Inflammatory macrophage treated with lipopolysaccharide for 4 hours (primary cell): ENCODE measurements at places on chromosomes 4 and X.

GRCh38 chr4:56656346-56656643 is 24.8 kb downstream of the HOPX start:
- no peak for DNase-seq

GRCh38 chrX:138775517-138775916 is 64.0 kb upstream of the FGF13 start:
- DNase-seq = peak; percentile 13

DNA sequence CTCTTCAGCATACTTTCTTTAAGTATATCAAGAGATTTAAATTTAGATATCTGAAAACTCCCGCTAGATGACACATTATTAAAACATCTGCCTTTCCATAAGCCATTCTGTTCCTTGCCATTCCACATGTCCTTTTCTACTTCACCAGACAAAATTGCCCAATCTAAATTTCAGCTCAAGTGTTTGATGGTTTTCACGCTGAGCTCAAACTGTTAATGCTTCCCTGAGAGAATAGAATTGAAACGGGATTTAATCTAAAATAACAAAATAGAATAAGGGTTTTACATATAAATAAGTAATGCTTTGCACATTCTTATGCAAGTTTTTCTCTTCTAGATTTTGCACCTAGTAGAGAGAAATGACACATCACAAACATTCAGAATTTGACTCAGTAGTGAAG is 764.5 kb upstream of the TENM3 start:
- DNase-seq = no peak

- DNase-seq = no peak
Observed at GRCh38 chr4:93532234-93532633, 296.3 kb upstream of the ATOH1 start.

DNA sequence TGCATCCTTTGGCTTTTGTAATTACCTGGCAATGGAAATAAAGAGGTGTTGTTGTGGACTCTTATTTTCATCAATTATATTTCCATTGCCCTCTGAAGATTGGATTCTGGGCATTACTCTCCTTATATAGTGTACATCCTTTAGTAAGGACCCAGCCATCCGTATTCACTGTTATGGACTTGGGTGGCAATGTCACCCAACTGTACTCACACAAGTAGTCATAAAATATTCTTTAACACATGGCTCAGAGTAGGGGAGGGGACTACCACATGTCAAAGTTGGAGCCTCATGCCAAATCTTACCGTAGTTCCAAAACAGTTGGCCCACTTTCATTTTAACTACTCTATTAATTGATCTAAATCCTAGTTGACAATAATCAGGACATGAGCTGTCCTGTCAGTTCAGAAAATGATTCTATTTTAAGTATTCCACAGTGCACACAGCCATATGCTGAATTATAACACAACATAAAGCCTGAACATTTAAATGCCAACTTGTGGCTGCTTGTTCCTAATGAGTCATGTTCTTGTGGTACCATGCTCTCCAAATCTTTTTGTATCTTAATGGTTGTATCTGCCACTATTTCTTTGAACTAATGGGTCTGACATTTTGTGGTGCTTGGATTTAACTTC is 4.9 kb downstream of the FRAS1 start:
- no peak for DNase-seq

DNA sequence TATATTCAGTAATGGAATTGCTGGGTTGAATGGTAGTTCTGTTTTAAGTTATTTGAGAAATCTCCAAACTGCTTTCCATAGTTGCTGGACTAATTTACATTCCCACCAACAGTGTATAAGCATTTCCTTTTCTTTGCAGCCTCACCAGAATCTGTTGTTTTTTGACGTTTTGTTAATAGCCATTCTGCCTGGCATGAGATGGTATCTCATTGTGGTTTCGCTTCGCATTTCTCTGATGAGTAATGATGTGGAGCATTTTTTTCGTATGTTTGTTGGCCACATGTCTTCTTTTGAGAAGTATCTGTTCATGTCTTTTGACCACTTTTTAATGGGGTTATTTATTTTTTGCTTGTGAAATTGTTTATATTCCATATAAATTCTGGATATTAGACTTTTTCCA is 13.6 kb upstream of the MAGED4B start:
- no peak for DNase-seq

DNA sequence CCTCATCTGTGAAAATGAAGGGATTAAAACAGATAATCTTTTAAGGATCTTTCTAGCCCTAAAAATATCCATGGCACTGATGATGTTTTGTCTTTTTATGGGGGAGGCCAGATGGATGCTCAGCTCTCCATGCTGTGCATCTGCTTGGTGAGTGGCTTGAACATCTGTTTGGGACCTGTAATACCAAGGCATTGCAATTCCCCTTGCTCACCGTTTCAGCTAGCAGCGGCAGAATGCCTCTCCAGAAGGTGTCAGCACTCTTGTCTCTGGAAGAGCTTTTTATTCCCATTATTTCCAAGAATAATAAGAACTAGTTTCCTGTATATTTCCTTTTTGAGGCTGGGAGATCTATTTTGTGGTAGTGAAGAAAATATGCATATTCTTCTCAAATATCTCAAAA is 151.9 kb upstream of the ANK2 start:
- no peak for DNase-seq

DNA sequence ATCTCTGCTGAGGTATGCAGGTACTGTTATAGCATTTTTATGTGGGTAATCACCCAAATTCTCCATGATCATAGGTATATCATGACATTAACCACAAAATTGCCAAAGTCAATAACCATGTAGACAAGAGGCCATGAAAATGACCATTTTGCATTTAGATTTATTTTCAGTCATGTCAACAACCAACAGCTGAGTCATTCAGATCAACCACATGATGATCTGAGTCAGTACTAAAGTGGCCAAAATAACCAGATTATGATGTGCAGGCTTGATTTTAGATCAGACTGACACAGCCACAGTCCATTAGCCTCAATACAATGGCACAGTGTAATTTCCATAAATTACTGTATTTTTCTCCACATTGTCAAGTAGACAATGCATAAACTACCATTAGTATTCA is 240.5 kb downstream of the GRIA3 start:
- DNase-seq = peak; percentile 0

DNA sequence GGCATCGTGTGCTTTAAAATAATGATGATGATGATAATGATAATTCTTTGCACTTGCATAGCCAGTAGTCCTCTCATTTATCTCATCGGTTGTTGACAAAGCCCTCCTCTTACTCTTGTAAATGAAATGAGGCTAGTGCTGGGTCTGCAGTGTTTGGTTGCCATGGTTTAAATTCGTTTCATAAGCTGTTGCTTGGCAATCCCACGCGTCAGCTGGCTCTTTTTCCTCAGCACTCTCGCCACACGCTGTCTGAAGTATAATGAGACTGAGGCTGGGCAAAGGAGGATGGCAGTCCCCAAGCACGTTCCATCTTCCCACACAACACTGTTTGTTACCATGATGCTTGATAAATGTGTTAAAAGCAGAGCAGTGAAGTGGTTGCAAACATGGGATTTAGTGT is 15.5 kb downstream of the PAGE4 start:
- no peak for DNase-seq

DNA sequence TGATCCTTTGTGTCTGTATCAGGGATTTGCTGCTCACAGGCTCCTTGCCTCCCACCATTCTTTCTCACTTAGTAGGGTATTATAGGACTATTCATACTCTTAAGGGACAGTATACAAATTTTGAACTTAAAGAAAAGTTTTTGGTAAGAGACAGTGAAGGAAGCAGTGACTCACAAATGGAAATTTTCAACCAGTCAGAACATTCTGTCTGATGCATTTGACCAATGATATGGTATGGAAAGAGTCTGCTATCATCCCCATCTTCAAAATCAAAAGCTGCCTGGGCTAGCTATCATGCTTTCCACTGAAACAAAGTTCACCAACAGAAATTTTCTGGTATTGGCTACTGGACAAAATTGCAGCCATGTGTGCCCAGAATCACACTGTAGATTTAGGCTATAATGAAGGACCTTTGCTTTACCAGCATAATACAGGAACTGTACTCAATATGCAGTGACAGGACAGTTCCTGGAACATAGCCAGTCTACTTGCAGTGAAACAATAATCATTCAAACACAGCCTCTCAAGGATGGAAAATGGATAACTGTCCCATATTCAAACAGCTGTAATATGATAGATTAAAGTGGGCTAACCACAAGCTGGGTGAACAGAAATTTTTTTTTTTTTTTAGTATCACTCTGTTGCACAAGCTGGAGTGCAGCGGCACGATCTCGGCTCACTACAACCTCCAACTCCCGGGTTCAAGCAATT is 109.0 kb upstream of the ACSL4 start:
- peak; percentile 49 for DNase-seq

- no peak for DNase-seq
Observed at GRCh38 chr4:186787536-186787935, 63.9 kb upstream of the FAT1 start.

- no peak for DNase-seq
Observed at GRCh38 chrX:12945494-12945893, 29.4 kb upstream of the TMSB4X start.

GRCh38 chrX:151875270-151876026 is 37.2 kb upstream of the MAGEA4 start:
- no peak for DNase-seq

DNA sequence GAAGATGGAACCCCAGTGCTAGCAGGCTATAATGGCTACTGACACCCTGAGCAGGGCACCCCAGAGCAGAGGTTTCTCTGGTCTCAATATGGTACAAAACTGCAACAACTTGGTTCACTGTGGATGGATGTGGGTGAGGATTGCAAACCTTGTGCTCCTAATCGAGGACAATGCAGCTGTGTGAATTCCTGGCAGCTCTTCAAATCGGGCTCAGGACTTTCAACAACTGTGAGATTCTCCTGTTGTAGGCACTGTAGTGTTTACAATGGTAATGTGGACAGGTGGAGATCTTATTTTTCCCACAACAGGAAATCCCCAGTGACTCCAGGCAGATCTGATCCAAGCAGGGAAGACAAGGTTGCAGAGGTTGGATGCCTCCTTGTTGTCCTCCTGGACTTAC is 101.5 kb downstream of the RCHY1 start:
- no peak for DNase-seq

- no peak for DNase-seq
Observed at GRCh38 chr4:27811948-27812347, 951.3 kb downstream of the STIM2 start.

GRCh38 chrX:43953218-43953617 is 20.0 kb downstream of the NDP start:
- DNase-seq = no peak

DNA sequence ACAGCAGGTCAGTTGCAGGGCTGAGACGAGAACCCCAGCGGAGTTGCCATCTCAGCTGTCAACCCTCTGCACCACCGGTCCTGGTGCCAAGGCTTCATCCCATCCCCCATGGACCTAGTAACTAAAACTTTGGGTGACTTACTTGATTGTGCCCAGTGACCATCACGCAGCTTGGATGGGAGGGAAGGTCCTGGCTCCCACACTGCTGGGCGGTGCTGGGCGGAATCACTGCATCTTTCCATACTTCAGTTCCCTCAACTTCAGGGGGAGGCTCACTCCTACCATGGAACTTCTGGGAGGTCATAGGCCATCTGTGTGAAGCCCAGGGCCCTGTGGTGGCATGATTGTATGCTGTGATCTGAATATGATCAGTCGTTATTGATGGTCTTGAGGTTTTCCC is 26.2 kb upstream of the JAKMIP1 start:
- no peak for DNase-seq
